Psoas muscle (tissue), 8 donors: ENCODE measurements at places on chromosomes 16 and 17. TPM values are rescaled to one million over a fixed set of nuclear protein-coding genes. Genes with fewer than 3 reads are reported as not detected.

- DNase-seq = no peak
These were observed 759 bp downstream of the ASPHD1 start for GRCh38 chr16:29900888-29901606.

- DNase-seq = no peak
These were observed 1.9 kb downstream of the ARL16 start for GRCh38 chr17:81681672-81682071.

DNA sequence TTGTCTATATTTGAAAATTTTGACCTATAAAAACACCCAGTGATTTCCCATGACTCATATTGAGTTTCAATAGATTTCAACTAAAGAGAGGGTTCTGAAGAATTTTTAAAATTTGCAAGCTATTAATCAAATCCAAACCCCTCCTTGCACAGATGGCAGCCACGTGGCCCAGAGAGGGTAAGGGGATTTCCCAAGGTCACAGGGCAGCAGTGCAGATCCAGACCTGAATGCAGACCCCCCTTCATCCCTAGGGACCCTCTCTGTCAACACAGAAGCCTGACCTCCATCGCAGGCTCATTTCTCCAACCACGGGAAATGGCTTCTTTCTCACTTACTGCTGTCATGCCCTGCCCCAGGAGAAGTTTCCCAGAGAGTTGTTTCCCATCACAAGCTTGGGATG is 24.7 kb upstream of the CES5A start:
- DNase-seq = no peak

Gene HSD11B2
- total RNA-seq = 0.27 TPM

DNA sequence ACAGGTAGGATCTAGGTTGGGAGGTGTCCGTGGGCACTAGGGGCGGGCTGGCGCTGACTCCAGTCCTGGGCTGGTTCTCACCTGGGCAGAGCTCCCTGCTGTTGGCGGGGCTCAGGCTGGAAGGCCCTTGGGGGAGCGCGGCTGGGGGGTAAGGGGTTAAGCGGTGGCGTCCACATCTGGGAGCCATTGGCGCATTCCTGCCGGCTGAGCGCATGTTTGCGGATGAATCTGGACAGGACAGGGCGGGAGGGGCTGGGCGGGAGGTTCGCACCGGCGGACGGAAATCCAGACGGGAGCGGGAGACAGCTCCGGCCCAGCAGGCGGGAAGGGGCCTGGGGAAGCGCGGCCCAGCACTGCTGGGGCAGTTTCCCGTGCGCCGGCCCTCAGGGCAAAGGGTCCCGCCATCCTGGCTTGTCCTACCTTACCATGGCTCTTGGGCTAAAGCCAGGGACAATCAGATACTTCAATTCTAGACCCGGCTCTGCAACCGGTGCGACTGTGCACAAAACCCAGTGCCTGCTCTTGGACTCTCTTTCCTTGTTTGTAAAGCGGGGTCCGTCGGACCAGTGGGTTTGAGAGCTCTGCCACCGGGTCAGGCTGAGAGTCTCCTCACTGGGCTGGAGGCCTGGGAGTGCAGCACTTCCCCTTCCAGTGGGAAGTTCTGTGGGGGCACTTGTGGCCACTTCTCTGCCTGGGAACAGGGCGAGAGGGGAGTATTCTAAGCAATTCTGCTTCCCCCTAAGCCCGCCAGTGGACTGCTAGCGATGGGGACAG is 7.8 kb downstream of the RARA start:
- DNase-seq = peak; percentile 75

DNA sequence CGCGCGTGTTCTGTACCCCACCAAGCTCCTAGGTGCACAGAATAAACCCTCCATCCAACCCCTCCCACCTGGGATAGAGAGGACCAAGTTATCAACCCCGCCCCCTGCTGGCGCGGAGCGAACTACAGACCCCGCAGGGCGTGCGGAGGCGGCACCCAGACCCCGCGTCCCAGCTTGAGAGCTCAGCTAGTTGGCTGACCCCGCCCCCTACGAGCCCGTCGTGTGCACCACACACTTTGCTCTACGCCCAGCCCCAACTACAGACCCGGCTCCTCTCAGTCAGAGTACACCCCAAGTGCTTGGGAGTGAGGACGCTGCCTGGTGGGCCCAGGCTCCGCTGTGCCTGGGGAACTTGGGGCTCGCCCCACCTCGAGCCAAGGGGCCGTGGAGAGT is 1.5 kb downstream of the GRIN2A start:
- DNase-seq = peak; percentile 20

Gene KRT24
- total RNA-seq = not detected

- no peak for DNase-seq
These were observed 20.5 kb upstream of the CHP2 start for GRCh38 chr16:23734176-23734893.

DNA sequence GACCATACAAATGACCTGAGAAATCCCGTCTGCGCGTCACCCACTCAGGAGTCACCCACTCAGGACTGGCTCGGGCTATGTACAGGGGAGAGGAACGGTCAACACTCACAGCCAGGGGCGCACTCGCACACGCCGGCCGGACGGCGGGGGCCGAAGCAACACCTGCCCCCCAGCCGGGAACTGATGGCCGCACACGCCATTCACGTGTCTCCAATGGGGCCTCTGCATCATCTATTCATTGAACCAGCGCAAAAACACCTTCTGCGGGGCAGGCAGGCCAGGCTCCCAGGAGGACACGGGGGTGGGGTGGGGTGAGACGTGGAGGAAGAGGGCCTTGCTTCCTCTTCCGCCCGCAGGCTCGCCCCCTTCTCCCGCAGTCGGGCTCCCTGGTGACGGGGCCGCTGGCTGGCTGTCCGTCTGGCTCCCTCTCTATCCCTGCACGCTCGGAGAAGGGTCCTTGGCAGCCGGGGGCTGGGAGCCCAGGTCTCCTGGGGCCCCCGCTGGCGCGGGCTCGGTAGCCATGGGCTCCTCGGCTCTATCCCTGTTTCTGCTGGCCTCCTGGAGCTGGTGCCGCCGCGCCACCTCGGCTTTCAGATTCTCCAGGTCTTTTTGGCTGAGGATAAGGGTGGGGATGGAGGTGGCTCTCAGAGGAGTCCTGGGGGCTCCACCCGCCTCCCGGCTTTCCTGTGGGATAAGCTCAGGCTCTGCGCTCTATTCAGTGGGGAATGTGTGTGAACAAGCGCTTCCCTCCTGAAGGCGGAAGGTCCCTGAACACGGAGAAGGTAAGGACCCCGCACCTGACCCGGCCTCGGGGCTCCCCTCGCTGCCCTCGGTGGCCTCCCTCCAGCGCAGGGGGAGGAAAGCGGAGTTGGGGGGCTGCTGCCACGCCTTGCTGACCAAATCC is 21.1 kb downstream of the CLUH start:
- DNase-seq = no peak

GRCh38 chr17:41813699-41814124 is 908 bp downstream of the FKBP10 start:
- no peak for DNase-seq

GRCh38 chr16:58464047-58464915 is 35.7 kb upstream of the NDRG4 start:
- no peak for DNase-seq

Gene GABARAPL2
- 167 TPM for total RNA-seq

Gene NACA2
- total RNA-seq = not detected

DNA sequence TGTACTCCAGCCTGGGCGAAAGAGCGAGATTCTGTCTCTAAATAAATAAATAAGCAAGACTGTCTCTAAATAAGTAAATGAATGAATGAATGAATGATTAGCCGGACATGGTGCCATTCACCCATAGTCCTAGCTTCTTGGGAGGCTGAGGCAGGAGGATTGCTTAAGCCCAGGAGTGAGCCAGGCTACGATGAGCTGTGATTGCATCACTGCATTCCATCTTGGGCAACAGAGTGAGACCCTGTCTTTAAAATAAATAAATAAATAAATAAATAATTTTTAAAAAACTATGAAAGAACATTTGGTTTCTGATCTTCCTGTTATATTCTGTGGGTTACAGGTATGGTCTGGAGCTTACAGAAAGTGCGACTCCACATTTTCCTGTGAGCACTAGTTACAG is 65.0 kb downstream of the C17orf58 start:
- DNase-seq = no peak

DNA sequence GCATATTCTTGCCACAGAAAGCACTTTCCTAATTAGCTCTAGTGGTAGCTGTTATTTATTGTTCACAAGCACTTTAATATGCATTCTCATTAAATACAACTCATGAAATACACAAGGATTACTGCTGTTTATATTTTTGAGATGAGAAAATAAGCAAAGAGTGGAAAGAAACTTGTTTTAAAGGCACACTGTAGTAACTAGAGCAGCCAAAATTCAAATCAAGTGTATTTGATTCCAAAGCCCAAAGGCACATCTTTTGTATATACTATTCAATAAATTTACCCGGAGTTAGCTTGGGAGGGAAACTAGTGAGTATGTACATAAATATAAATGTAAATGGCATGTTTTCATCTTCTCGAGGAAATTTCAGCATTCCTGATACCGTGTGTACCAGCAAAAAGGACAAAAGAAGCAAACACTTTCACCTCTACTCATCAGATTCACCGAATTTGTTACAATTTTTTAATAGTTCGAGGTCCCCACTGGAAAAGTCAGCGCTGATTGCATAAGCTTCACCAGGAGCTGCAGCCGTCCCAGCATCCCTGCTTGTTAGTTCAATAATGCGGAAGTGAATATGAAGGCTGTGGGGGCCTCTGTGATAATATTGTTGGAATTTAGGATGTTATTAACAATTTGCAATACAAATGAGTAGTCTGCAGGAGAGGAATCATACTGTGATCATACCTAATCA is 371.6 kb upstream of the MON1B start:
- DNase-seq = no peak

- no peak for DNase-seq
These were observed at the start of gene KATNB1 for GRCh38 chr16:57735755-57736418. KATNB1 (plus strand) TSS chr16:57735770; CDS start chr16:57737244, 1,474 bp downstream.

DNA sequence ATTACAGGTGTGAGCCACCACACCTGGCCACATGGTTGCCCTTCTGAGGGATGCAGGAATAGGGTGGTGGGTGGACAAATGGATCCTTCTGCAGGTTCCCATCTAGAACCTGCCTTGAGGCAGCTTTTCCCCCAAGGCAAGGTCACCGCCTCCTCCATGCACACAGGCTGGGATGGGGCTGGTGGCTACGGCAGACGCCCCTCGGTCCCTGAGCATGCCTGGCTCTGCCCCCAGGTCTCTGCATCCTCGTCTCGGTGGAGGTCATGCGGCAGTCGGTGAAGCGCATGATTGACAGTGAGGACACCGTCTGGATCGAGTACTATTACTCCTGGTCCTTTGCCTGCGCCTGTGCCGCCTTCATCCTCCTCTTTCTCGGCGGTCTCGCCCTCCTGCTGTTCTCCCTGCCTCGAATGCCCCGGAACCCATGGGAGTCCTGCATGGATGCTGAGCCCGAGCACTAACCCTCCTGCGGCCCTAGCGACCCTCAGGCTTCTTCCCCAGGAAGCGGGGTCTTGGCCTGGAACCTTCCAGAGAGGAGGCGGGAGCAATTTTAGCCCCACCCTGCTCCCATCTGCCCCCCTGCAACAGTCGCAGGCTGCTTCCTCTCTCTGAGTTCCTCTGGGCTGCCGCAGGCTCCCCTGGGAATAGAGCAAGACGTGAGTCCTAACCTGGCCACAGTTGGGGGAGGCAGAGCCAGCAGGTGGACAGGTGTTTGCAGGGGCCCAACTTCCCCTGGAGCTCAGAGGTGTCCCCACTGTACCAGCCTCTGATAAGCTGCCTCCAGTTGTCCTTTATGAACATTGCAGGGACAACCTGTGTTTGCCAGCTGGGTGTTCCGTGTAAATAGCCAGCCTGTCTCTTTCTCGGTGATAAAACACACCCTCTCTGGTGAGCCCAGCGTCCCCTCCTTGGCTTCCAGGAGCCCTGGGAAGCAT is 11.7 kb downstream of the CACNG1 start:
- DNase-seq = no peak

GRCh38 chr16:74626741-74627416 is 20.0 kb upstream of the GLG1 start:
- no peak for DNase-seq

GRCh38 chr16:51509336-51509735 is 358.3 kb upstream of the SALL1 start:
- no peak for DNase-seq
